Activated CD4-positive, alpha-beta T cell treated with anti-CD3 and anti-CD28 coated beads for 36 hours (primary cell): ENCODE measurements at places on chromosomes 6 and 20.

- peak; percentile 55 for DNase-seq
These were observed 150.0 kb upstream of the AHI1 start for GRCh38 chr6:135647521-135647920.

GRCh38 chr20:57601211-57601570 is 19.0 kb downstream of the ZBP1 start:
- DNase-seq: no peak

- no peak for DNase-seq
These were observed 169.9 kb downstream of the QRSL1 start for GRCh38 chr6:106799031-106799894.

- DNase-seq: no peak
These were observed 42.2 kb upstream of the CEP85L start for GRCh38 chr6:118693562-118693961.

DNA sequence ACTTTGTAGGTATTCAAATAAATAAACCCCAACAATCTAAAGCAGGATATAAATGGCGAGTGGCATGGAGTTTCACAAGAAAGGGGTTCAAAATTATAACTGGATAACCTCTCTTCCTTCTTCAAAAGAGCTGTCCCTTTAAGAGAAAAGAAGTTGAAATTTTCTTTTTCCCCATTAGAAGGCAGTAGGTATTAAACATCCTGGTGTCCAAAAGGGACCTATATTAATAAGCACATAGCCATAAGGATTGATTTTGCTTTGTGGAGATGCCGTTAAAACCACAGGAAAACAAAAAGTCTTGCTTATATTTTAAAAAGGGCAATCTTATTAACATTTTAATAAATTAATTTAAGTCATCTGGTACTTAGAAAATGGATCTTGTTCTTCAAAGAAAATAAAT is 76.5 kb downstream of the LYRM4 start:
- no peak for DNase-seq

- DNase-seq: no peak
These were observed 46.8 kb upstream of the RNF146 start for GRCh38 chr6:127219869-127220268.

DNA sequence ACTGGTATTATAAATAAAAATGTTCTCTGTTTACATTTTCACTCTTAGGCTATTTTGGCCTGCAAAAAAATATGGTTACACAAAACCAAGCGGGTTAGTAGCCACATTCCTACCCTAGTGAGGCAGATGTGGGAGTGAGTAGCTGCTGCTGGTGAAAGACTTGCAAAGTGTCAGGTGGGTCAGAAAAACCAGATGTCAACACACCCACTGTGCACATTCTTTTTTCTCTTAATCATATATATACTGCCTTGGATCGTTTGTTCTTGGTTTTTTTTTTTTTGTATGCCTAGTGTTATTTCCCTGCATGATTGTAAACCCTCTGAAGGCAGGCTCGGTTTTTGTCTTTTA is 68.0 kb upstream of the TFB1M start:
- DNase-seq: no peak
